ENCODE measurements at places on chromosomes 1 and 21.
A peak's percentile ranks its signal among the peaks of the same experiment; 100 is the strongest.

- no peak for DNase-seq
Measured at GRCh38 chr1:84703431-84703830, 13.2 kb upstream of the SSX2IP start.

- no peak for DNase-seq
Measured at GRCh38 chr1:95953015-95953414, 719.0 kb downstream of the RWDD3 start.

DNA sequence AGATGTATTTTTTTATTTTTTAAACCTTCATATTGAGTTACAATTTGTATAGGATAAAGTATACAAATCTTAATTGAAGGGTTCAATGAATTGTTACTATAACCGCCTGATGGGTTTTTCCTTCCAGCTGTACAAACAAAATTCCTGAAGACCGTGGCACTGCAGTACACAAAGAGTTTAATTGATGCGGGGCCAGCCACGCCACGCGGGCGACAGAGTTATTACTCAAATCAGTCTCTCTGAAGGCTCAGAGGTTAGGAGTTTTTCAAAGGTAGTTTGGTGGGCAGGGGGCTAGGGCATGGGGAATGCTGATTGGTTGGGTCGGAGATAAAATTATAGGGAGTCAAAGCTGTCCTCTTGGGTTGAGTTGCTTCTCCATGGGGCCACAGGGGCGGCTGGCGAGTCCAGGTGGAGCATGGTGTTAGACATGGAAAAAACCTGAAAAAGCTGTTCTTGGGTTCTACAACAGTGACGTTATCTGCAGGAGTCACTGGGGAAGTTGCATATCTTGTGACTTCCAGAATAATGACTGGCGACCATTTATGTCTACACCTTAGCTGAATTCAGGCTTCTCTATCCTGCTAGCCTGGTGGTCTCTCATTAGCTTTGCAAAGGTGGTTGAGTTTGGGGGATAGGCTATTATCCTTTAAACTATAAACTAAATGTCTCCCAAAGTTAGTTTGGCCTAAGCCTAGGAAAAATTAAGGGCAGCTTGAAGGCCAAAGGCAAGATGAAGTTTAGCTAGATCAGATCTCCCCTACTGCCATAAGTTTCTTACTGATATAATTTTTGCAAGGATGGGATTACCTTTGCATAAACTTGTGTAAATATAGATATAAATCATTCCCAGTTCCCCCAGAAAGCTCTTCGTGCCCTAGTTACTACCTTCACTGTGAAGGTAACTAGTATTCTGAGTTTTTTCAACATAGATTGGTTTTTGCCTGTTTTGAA is 13.0 kb upstream of the TMEM9 start:
- DNase-seq, result no peak

DNA sequence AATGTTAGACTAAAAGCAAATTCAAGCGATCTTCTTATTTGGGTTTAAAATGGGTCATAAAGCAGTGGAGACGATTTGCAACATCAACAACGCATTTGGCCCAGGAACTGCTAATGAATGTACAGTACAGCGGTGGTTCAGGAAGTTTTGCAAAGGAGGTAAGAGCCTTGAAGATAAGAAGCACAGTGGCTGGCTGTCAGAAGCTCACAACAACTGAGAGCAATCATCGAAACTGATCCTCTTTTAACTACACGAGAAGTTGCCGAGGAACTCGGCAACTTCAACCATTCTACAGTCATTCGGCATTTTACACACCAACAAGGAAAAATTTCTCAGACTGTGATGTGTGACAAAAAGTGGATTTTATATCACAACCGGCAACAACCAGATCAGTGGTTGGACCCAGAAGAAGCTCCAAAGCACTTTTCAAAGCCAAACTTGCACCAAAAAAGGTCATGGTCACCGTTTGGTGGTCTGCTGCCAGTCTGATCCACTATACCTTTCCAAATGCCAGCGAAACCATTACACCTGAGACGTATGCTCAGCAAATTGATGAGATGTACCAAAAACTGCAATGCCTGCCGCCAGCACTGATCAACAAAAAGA is 47.9 kb downstream of the ASH1L start:
- no peak for DNase-seq

DNA sequence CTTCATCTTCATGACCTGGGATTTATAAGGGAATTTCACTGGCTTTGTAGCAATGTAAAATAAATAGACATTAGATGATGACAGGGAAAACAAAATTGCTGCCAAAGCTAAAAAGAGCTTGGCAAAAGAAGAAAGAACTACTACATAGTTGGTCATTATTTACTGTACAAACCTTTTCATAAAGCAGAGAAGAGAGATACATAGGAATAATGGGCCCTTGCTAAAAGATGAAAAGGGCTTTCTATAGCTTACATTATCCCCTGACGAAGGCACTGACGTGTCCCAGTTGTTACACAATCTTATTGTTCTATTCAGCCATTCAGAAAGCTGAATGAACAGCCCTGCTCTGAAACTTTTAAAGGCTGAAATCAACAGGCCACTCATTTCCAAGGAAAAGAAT is 57.1 kb downstream of the ZC3H11B start:
- DNase-seq, result no peak

- no peak for DNase-seq
Measured at GRCh38 chr1:113874012-113874879, 2.7 kb upstream of the PTPN22 start.

- no peak for DNase-seq
Measured at GRCh38 chr1:191888996-191889622, 269.2 kb upstream of the RGS18 start.

- DNase-seq, result no peak
Measured at GRCh38 chr1:199515261-199515660, 512.2 kb upstream of the NR5A2 start.

DNA sequence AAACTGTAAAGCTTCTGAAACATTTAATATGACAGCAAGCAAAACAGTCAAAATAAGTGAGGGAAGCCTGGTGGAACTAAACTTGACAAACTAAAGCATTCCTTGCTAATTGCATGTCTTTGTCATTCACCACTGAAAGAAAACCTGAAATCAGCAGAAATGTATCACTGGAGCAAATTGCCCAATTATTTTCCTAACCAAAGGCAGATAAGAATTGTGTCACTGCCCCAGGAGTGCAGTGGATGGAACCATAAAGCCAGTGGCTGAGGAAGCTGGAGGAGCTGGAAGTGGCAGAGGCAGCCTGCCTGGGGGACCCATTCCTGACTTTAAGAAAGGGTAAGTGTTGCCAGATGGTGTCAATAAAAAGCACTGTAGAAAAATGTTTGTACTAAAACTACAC is 2.7 kb upstream of the SLC30A10 start:
- no peak for DNase-seq

GRCh38 chr1:18348354-18348753 is 132.4 kb upstream of the KLHDC7A start:
- no peak for DNase-seq

DNA sequence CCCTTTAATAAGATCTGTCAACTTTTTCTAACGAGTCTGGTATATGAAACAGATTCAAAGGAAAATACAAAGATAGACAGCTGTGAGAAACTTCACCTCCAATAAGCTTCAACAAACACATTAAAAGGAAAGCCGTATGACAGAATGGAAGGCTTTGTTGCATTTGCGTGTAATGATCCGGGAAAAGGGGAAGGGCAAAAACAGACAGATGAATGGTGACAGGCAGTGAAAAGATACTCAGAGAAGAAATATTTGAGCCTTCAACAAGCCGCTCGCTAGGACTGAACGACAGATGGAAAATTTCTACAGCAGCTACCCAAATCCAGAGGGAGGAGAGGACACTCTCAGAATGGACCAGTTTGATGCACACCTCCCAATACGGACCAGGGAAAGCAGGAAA is 14.9 kb downstream of the COPA start:
- DNase-seq, result no peak

DNA sequence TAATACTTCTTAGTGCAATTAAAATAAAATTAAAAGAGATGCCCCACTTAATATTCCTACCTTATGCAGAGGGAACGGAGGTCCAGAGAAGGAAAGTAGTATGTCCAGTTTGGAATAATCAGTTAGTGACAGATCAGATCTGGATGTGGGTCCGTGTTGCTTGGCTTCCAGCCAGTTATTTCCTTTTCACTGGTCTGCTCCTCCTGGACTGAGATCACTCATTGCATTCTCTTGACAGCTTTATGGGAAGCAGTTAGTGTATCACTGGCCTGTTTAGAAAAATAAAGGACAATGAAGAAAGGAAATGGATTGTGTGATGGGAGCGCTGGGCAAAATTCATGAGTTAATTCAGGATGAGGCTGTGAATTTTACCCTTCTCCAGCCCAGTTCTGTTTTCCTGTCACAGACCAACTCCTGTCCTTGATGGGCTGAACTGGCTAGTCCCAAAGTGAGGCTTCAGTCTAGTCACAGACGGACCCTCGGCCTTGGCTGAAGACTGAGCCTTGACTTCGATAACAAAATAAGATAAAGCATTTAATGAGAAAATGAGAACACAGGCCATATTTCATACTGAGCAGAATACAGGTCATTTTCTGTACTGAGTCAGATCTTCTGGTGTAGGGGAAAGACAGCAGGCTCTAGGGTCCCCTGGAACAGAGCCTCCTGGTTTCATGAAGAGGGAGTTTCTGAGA is 85.2 kb upstream of the TRABD2B start:
- DNase-seq, result no peak

DNA sequence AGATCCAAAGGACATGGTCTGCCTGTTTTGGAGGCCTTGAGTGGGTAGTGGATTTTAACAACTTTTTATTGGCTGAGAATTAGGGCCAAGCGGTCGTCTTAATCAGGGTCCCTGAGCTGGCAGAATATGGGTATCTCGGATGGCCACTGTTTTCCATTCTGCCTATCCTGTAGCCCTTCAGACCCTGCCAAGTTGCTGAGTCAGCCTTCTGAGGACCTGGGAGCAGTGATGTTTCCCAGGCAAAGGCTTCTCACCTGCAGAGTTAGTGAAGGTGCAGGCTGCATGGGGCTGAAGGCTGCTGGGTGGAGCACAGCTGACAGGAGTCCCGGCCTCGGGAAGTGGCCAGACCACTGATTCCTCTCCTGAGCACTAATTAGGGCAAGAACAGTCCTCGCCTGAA is 11.4 kb downstream of the RASSF5 start:
- no peak for DNase-seq

- DNase-seq, result no peak
Measured at GRCh38 chr1:20109223-20109856, 10.0 kb downstream of the PLA2G2D start.

- no peak for DNase-seq
Measured at GRCh38 chr1:156513185-156513584, 12.6 kb upstream of the MEF2D start.

- no peak for DNase-seq
Measured at GRCh38 chr1:227728892-227729143, 6.3 kb downstream of the JMJD4 start.

GRCh38 chr21:41973861-41974751 is 20.3 kb upstream of the C2CD2 start:
- no peak for DNase-seq

DNA sequence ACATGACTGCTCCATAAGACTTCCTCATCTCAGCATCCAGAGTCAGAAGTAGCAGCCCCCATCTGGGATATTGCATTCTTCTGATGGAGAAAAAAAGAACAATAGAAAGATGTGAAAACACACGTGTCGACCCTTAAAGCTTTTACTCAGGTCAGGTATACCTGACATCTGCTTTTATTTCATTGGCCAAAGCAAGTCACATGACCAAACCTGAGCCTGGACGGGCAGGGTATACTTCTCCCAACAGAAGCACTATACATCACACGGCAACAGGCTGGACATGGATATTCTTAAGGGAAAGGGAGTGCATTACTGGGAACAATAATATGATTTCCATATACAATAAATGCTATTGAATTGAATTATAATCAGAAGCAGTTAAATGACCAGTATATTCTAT is 243.3 kb downstream of the LMO4 start:
- no peak for DNase-seq

GRCh38 chr1:68291688-68292384 is 59.5 kb upstream of the WLS start:
- no peak for DNase-seq

DNA sequence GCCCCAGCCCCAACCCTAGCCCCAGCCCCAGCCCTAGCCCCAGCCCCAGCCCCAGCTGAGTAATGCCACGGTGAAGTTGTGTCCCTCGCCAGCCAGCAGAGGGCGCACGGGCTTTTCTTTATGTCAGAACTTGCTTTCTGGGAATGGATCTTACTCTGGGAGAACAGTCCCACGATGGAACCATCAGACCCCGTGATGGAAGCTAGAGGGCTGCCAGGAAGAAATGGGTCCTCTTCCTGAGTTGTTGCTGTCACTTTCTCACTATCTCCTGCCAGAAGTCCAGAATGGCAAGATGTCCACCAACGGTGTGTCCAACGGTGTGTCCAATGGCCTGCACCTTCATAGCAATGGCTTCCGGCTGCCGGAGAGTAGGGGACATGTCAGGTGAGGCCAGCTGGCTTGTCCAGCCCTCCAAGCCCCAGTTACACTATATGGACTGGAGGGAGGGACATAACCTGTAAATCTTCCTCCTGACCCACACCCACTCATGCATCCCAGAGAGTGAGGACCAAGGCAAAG is 25.1 kb upstream of the TMEM222 start:
- DNase-seq, result peak; percentile 54

GRCh38 chr1:29649189-29650040 is 413.1 kb downstream of the PTPRU start:
- no peak for DNase-seq

GRCh38 chr1:154342836-154343472 is 17.6 kb downstream of the ATP8B2 start:
- peak; percentile 53 for DNase-seq

DNA sequence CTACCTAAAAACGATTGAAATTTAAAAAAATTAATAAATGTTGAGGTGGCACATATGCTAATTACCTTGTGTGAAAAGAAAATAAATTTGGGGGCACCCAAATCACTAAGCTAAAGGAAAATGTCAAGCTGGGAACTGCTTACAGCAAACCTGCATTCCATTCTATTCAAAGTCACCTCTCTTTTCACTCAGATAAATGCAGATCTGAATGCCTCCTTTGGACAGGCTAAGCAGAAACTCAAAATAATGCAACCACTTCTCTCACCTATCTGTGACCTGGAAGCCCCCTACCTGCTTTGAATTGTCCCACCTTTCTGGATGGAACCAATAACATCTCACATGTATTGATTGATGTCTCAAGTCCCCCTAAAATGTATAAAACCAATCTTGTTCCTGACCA is 628.7 kb downstream of the AMY1C start:
- DNase-seq, result no peak

DNA sequence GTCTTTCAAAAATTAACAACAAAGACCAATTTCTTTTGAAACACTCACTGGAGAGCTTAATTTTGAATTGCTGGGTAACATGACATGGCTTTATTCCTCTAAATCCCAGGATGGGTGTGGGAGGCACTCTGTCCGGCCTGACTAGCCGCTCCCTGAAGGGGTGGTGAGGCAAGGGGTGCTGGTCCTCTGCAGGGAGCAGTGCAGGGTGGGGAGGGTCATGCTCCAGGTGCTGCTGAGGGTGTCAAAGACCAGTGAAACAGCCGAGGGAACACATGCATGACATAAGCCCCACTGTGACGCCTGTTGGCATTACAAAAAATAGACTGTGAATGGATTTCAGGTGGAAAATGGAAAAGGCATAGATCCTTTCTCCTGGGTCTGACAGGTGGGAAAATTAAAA is 223.7 kb downstream of the VAV3 start:
- no peak for DNase-seq

Data from stimulated activated CD8-positive, alpha-beta memory T cell treated with anti-CD3 and anti-CD28 coated beads, Interleukin-7, amount 100 ng/mL, for 24 hours (primary cell).